A549 (cell line): ENCODE measurements at places on chromosomes 7 and 10.
A peak's percentile ranks its signal among the peaks of the same experiment; 100 is the strongest.

GRCh38 chr7:44175730-44176129 is 13.5 kb downstream of the GCK start:
- no peak for DNase-seq

GRCh38 chr10:74674927-74675326 is 151.5 kb upstream of the KAT6B start:
- no peak for DNase-seq

- peak; percentile 15 for DNase-seq
Measured at GRCh38 chr10:23512355-23513058, 73.6 kb downstream of the OTUD1 start.

DNA sequence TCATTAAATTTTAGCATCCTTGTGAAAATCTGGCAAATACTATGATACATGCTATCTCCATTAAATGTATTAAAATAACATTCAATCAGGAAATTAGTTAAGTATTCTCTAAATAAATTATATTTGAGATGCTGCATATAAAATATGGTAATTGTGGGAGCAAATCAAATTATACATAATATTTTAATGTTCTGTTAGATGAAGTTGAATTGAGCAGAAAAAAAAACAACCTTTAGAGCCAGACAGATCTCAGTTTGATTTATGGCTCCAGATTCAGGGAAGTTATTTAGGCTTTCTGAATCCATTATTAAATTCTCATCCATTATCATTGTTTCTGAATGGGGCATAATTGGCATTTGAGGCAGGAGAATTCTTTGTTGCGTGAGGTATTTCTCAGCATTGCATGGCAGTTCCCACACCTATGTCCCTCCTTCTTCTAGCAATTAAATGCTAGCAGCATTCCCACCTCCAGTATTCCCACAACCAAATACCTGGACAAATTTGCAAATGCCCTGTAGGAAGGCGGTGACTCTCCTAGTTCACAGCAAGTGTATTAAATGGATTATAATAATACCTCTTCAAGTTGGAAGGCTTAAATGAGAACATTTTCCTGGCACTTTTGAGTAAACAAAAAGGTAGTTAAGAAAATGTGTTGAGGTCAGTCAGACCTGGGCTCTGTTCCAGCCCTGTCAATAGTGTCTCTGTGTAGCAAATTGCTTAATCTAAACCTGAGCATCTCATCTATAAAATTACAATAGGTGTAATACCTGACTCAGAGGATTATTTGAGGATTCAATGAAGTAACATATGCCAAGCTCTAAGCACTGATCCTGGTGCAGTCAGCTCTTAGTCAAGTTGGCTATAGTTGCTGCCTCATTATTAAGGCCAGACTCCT is 108.9 kb downstream of the RNLS start:
- no peak for DNase-seq

- DNase-seq, result no peak
Measured at GRCh38 chr7:112462236-112462635, 12.0 kb downstream of the IFRD1 start.

- DNase-seq, result no peak
Measured at GRCh38 chr10:54666192-54666591, 134.8 kb downstream of the PCDH15 start.

DNA sequence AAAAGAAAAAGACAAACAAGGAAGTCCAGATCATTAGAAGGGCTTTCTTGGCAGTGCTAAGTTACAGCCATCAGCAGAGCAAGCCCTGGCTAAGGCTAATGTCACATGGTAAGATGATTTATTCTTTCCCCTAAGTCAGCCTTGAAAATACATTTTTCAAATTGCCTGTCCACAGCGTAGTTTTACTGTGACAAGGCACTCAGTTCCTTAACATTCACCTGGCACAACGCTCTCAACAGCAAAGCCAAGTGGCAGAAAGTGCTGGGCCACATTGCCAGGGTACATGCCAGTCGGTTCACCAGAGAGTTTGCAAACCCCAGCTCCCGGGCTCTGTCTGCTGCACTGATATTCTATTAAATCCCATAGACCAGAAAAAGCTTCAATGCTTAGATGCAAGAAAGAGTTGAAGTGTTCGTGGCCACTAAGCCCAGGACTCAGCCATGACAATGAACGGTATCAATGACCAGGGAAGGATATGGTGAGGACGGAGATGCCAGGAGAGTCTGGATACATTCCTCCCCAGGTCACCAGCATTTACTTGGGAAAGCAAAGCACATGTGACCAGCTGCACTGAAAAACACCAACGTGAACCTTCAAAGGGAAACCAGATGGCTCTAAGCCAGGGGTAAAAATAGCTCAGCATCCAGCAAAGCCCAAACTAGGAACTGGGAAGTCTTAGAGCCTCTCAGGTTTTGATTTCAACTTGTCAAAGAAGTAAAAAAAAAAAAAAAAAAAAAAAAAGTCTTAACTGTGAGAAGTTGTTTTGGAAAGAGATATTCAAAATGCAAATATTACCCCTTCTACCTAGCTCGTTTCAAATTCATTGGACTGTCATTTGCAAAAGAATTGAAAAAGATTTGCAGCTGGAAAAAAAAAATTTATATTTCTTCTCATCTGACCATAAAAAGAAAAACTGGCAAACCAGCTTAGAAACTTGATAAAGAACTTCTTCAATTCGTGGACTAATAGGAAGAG is 23.9 kb upstream of the MPP7 start:
- no peak for DNase-seq
